ENCODE measurements at places on chromosomes 5 and 9.

GRCh38 chr9:3793971-3794383, 268.2 kb upstream of the RFX3 start:
- no peak for DNase-seq

- no peak for DNase-seq
Measured at GRCh38 chr5:58787987-58788386, 205.1 kb downstream of the RAB3C start.

- DNase-seq, result peak; percentile 28
Measured at GRCh38 chr5:80516826-80517225, 28.9 kb downstream of the FAM151B start.

DNA sequence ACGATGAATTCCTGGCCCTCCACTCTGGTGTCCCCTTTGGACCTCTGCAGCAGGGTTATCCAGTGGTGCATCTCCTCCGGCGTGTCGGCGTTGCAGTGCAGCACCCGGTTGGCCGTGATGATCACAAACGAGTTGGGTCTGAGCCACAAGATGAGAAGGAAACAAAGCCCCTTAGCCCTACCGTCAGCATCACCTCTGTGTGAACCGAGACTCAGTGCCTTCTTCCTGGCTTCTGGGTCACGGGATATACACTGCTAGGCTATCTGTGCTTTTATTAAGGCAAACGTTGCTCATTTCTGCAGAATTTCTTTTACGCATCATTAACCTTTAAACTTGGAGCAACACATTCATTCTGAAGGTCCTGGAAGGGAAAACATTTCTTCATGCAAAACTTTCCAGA, 65.1 kb upstream of the RETREG1 start:
- DNase-seq, result no peak

GRCh38 chr5:61586096-61587084, 254.3 kb downstream of the ZSWIM6 start:
- no peak for DNase-seq

Measured in activated CD4-positive, alpha-beta T cell treated with anti-CD3 and anti-CD28 coated beads, Interleukin-2, Interleukin-4, amounts not matched to agents 100 ng/mL and 50 ng/mL, durations not matched to agents 16 hours and 8 hours (primary cell).